ENCODE measurements at places on chromosomes 6 and 20.

DNA sequence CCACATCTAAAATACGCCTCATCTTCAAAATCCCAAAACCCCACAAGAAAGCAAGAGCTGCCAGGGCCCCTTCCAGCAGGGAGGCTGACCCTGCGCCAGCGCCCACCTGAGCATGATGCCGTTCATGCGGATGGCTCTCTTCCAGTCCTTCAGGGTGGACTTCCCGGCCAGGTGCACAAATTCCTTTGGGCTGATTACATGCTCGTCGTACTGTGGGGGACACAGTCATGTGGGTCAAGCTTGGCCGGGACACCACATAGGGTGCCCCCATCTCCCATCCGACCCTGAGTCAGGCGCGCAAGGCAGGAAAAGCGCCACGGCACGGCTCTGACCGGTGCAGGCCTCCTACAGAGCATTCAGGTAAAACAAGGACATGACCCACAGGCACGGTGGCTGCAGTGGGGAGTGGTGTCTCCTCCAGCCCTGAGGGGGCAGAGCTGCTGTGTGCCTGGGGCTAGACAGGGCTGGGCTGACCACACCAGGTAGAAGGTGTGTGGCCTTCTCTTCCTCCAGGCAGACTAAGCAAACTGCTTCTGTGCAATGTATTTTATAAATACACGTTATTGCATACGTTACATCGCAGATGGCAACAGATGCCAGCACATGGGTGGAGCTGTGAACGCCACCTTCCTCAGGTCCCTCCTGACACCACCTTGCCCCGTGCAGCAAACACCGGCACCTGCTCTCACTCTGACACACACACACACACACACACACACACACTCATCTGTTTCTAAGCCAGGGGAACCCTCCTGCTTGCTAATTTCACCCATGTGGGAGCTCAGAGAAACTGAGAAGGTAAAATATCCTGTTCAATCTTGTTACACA lies 23.8 kb upstream of the HELZ2 start:
- no peak for DNase-seq

DNA sequence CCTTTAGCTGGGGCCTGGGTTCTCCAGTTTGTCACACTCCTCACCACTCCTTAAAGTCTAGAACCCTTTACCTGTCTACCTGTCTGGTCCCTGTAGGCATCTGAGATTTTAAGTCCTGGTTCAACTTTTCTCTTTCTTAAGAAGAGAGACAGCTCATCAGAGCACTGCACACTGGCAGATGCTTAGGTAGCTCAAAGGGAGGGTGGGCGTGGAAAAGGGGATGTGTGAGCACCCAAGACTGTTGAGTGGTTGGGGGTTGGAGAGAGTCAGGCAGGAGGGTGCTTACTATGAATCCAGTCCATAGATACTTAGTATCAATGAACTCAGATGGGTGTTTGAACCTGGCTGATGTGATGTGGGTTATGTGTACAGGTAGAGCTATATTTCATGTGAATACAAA lies 6.6 kb upstream of the KCNG1 start:
- DNase-seq = no peak

DNA sequence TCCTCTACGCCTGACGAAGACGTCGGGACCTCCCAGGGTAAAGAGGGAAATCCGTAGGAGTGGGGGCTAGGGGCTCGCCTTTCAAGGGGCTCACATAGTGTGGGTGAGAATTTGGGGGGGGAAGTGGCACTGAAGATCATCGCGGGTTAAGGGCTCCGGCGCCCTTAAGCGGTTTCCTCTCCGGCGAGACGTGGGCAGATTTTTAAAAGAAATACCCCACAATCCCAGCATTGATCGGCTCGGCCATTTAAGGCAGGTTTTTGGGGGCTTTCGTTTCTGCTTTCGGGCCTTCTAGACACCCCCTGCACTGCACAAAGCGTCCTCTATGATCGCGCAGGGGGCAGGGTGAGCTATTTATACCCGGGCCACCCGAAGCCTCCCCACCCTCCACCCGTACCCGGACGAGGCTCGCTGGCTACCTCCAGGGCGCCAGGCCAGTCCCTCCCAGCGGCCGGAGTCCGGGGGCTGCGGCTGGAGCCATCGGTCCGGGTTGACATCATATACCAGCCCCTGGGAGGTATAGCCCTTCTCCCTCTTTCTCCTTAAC lies 1.2 kb downstream of the NKX2-2 start:
- no peak for DNase-seq

GRCh38 chr20:20837574-20838021 lies 125.2 kb upstream of the RALGAPA2 start:
- DNase-seq = no peak

DNA sequence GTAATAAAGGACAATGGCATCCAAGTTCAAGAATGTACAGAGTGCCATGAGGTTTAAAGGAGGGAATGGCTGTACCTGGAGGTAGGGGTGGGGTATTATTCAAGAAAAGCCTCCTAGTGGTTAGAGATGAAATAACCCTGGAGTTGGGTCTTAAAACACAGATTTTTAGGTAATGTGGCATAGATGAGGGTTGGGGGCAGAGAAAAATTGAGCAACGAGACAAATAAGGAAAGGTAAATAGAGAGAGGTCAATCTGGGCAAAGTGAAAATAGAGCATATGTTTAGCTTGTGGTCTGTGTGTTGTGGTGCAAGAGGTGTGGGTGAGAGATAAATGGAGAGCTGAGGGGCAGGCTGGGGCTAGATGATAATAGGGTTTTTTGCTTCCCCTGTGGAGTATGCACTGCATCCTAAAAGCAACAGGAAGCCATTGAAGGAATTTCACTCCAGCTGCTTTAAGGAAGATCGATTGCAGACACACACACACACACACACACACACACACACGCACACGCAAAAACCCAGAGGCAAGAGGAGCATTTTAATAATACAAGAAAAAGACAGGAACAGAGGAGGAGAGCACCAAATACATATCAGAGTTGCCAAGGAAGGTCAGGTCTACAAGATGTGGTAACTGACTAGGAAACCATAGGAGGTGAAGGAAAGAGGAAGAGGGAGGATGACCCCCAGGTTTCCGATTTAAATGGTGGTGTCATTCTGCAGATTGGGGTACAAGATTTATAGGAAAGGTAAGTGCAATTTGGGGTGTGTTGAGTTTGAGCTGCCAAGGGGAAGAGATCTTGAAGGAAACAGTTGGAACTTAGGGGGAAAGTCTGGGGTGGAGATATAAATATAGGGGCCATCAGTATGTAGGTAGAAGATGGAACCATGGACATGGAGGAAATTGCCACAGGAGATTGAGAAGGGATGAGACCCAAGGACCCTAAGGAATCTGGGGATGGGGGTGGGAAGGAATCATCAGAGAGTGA lies 31.3 kb upstream of the ADGRF1 start:
- no peak for DNase-seq

GRCh38 chr6:15460110-15460727 lies 202.6 kb downstream of the DTNBP1 start:
- DNase-seq = no peak

DNA sequence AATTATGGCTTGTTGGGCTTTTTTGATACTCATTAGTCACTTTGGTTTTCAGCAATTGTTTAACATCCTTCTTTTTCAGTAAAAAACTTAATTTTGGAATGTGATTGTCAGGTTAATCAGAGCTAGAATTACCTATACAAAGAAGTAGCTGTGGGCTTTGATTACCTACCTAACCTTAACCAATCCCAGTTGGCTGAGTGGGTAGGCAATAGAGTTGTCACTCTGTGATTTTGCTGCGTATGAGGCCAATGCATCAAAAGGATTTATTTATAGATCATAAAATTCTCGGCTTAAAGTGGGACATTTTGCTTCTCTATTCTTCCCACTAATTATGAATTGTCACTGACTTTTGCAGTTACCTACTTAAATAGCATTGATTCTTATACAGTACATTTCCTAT lies 111.4 kb downstream of the PHACTR1 start:
- no peak for DNase-seq
